SJSA1 (cell line): ENCODE measurements at places on chromosomes 13 and 19. TPM values are rescaled to one million over a fixed set of nuclear protein-coding genes. Genes with fewer than 3 reads are reported as not detected.

- H3K27ac ChIP-seq: no peak overlapping the region
- peaks cover 5% of the 10 kb centered on the region for H3K4me1 ChIP-seq
- no peak for DNase-seq
Measured at GRCh38 chr19:51333836-51334460, 8.0 kb downstream of the VSIG10L start.

GRCh38 chr13:45016792-45017425 is 27.6 kb downstream of the GPALPP1 start:
- H3K36me3 ChIP-seq: peaks cover 37% of the 10 kb centered on the region
- no peaks in the 10 kb centered on the region for H3K27me3 ChIP-seq
- no peak overlapping the region for H3K4me3 ChIP-seq
- no peak overlapping the region for H3K27ac ChIP-seq
- H3K4me1 ChIP-seq: no peaks in the 10 kb centered on the region

DNA sequence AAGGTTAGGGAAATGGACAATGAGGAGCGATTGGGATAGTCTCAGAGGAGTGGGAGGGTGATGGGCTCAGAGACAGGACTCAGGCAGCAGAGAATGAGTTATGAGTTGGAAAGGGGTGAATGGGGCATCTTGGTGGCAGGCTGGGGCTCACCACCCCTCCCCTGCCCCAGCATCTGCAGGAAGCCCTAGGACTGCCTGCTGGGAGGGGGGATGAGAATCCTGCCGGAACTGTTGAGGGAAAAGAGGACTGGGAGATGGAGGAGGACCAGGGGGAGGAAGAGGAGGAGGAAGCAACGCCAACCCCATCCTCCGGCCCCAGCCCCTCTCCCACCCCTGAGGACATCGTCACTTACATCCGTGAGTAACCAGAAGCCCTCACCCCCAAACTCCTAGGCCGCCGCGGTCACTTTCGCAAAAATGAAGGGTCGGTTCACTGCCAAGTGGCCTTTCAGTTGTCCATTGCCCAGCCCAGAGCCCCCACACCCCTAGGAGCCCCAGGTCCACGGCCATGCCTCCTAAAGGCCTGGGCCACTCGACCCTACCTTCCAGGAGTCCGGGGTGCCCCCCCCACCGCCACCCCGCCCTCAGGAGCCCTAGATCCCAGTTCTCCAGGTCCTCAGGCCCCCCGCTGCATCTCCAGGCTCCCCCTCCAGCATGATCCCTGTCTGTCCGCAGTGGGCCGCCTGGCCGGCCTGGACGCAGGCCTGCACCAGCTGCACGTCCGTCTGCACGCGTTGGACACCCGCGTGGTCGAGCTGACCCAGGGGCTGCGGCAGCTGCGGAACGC is 764 bp downstream of the CLEC11A start:
- H3K36me3 ChIP-seq: no peaks in the 10 kb centered on the region
- H3K27ac ChIP-seq: no peak overlapping the region
- H3K4me3 ChIP-seq: peak overlapping the region; percentile 24; the same call in 1 of the 2 replicates

- no peak for DNase-seq
- H3K27me3 ChIP-seq: no peaks in the 10 kb centered on the region
- no peak overlapping the region for H3K4me3 ChIP-seq
- no peak overlapping the region for H3K27ac ChIP-seq
- no peaks in the 10 kb centered on the region for H3K36me3 ChIP-seq
Measured at GRCh38 chr13:80798576-80799133, 457.7 kb upstream of the SPRY2 start.

DNA sequence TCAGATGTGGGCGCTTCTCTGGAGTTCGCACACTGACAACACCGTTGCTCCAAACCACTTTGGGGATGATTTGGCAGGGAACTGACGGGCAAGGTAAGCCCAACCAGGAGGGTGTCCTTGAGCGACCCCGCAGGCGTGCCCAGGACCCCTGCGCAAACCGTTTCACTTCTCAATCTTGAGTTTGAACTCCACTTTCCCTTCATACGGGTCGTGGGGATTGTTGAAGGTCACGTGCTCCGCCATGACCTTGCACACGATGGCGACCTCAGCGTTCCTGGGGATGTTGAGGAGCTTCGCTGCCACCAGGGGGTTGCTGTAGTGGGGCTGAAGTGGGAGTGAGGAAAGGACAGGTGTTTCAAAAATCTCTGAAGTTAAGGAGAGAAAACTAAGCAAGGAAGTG is 8.8 kb downstream of the ATP4B start:
- peak; percentile 61 for DNase-seq
- no peaks in the 10 kb centered on the region for H3K27me3 ChIP-seq
- H3K27ac ChIP-seq: no peak overlapping the region
- H3K4me1 ChIP-seq: peaks cover 7% of the 10 kb centered on the region
- H3K4me3 ChIP-seq: no peak overlapping the region

DNA sequence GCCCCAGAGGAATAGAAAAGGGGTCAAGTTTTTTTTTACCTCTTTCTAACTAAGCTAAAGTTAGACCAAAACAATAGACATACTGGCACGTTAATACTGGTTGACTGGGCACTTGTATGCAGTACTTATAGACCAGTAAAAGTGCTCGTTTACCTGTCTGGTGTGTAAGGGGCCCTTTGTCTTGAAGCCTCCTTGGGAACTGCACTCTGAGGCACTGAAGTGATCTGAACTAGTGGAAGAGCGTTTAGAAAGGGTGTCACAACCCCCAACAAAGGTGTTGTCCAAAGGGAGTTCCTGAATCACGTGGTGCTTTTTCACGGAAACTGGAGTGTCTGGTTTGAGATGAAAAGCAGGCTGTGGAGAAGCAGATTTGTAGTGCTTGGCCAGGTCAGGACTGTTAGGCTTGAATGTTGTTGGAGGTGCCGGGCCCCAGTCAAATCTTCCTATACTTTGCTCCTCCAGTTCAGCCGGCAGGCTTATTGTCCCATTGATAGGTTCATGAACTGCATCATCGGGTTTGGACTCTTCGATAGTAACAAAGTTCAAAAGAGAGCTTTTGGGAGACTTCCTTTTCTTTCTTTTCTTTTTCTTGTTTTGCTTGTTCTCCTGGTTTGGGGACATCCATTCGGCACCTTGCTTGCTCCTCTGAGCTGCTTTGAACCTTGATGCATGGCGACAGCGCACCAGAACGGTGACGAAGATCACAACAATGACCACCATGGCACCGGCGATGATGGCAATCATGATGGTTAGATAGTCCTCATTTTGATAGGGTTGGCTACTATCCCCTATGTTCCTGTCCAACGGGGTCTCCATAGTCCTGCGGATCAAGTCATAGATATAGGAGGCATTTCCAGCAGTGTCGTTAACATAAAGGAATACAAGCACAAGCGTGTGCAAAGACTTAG is 4.6 kb downstream of the PCDH9 start:
- no peak for DNase-seq
- H3K27ac ChIP-seq: no peak overlapping the region
- H3K4me3 ChIP-seq: no peak overlapping the region

EFNB2 gene
- 5.8 and 6.5 TPM in 2 replicates for total RNA-seq

EBI3 gene
- total RNA-seq: not detected in 2 replicates
